ENCODE measurements at places on chromosomes 16 and 17. TPM values are rescaled to one million over a fixed set of nuclear protein-coding genes. Genes with fewer than 3 reads are reported as not detected.

- DNase-seq = no peak
Observed at GRCh38 chr17:80585890-80586845, 41.5 kb downstream of the RPTOR start.

Gene TSR3
- 48.1 TPM for total RNA-seq

Gene KRT33B
- total RNA-seq = not detected

GRCh38 chr17:52899235-52899634 is 740.7 kb upstream of the CA10 start:
- DNase-seq = no peak
